ENCODE measurements at places on chromosomes 3 and 15.

DNA sequence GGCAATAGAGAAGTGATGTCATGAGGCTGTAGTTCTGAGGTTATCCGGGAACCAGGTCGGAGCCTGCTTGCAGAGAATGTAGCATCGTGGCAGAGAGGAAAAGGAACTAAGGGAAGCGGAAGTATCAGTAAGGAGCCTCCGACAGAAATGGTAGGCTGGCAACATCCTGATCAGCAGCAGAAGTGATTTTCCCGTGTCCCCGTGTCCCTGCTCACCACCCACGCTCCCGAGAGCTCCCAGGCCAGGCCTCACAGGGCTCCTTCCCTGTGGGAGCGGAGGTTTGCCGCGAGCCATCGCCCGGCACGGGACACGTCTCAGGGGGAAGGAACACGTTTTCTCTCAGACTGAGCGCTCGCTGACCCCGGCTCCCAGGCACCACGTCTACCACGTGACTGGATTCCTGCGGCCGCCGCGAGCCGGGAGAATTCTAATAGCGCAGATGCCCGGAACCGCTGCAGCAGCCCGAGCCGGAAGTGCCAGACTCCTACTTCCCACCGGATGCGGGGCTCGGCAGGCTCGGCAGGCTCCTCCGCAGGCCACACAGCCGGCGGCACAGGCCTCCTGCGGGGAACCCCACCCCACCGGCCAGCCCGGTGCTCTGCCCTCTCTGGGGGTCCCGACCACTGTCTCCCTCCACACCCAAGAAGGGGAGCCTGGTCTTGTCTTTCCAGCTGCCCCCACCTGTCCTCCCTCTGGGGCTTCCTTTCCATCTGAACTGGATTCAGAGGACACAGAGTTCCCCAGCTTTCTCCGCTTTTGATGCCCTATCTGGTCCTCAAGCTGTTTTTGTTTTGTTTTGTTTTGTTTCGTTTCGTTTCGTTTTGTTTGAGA, 99.3 kb downstream of the BDH1 start:
- DNase-seq = no peak

DNA sequence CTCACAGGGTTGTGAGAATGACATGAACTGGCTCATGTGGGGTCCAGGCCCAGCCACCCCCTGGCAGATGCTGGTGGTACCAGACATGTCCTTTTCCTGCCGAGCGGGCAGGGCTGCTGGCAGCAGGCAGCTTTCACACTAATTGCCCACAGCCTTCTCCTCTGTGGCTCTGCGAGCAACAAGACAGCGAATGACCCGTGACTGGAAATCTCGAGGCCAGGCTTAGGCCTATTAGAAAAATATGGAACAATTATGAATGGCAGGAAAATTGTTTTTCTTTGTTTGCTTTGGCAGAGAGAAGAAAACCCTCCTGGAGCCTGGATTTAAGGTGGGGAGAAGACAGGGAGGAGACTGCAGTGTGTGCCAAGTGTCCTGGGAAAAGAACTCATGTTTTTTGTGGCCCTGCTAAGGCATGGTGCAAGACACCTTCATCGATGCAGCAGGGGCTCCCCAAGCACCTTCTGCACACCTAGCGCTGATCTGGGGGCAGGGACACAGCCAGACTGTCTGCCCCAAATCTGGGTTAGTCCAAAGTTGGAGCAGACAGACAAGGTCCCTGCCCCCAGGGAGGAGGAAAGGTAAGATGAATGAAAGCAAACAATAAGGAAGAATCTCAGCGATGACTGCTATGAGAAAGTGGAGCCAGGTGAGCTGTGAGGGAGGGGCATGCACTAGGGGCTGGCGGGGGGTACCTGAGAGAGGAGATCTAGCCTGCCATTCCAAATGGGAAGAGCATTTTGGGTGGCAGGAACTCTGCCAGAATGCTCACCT, 193.8 kb upstream of the TLE3 start:
- DNase-seq = no peak

DNA sequence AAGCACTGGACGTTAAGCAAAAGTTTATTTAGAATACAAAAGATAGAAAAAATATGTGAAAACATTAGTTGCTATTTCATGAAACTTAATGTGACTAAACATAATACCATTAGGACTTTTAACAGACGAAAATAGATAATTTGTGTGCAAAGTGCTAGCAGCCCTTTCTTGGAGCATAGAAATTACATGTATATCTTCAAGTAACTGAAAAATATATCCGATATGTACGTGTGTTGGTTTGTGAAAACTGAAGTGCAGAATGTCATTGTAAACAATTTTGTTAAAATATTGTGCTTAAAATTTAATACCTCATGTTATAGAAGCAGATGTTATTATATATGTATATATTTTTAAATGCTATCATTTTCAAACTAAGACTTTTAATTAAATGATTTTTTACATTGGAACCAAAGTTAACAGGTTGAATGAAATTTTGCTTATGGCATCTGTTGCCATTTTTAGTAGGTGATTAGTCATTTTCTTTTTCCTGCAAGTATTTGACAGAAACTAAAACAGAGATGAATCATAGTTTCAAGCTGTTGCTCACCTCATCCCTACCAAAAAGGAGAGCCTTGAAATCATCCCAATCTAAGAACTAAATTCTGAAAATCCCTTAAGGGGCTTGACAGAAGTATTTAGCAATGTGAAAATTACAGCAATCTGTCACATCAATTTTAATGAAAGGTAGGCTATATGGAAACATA, 334.8 kb downstream of the NAALADL2 start:
- no peak for DNase-seq

DNA sequence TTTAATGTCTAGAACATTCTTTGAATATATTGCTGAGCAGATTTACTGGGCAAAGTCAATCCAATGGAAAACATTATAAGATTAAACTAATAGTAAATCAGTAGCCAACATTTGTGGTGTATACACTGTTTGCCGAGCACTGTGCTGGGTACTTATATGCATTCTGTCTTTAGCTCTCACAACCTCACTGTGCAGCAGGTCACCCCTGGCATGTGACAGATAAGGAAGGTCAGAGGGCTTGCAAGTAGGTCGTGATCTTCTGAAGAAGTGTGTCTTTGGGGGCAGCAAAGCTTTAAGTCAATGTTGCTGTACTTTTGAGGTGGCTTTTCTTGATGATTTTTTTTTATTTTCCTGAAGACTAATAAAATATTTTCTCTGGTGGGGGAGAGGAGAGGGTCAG, 62.2 kb downstream of the TCAIM start:
- DNase-seq = no peak

DNA sequence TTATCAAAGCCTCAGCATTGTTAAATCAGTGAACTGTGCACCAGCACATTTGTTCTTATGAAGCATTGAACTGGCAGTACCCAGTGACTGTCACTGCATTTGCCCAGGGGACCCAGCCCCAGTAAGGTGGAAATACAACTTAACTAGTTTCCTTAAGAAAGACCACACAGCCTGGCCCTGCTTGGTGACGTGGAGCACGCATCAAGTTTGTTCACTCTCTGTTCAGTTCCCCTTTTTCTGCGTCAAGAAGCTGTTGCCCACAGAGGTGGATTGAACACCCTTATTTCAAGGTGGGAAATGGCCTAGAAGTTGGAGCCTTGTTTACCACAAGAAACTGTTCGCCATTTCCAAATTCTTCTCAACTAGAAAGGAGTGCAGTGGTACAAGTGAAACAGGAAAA, 69.9 kb upstream of the AGBL1 start:
- no peak for DNase-seq

DNA sequence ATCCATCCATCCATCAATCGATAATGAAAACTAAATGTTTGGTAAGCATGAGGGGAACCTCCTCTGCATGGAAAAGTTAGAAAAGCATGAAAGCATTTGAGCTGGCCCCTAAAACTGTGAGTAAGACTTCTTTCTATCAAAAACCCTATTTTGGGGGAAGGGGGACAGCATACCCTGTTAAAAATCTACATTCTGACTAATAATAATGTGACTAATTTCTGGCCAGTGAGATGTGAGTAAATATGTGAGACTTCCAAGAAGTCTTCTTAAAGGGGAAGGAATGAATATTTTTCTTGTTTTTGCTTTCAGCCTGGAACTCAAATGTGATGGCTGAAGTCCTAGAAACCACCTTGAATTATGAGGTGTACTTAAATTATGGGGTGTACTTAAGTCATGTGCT, 54.9 kb downstream of the C3orf85 start:
- DNase-seq = no peak

GRCh38 chr3:31041161-31041978, 146.9 kb upstream of the GADL1 start:
- DNase-seq = no peak

DNA sequence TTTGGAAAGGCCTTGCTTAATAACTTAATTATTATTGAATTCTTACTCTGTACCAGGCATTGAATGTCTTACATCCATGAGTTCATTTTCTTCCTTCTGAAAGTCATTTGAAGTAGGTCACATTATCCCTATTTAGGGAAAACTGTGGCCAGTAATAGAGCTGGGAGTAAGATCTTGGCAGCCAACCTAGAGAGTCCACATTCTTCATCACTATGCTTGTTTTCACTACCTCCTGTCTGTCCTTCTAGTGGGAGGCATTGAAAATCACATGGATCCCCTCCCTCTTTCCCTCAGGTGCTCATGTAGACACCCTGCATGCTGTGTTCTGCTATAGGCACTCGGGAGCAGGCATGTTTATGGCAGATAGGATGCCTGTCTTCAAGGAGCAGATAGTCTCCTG, 154.9 kb downstream of the EBLN2 start:
- no peak for DNase-seq

DNA sequence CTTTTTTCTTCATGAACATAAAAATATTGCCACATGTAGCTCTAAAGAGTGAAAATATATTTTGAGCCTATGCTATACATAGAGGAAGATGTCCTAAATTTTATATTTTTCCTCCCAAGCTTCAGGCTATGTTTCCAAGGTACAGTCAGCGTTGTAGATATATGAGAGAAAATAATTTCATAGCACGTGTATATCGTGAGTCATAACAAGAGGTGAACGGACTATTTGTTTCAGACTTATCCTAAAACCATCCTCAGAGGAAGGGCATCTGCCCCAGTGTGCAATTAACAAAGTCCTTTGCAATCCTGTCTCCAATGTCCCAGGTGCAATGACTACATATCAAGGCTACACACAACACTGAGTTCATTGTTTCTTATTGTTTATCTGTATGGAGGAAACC, 177.3 kb upstream of the ARRDC4 start:
- no peak for DNase-seq

DNA sequence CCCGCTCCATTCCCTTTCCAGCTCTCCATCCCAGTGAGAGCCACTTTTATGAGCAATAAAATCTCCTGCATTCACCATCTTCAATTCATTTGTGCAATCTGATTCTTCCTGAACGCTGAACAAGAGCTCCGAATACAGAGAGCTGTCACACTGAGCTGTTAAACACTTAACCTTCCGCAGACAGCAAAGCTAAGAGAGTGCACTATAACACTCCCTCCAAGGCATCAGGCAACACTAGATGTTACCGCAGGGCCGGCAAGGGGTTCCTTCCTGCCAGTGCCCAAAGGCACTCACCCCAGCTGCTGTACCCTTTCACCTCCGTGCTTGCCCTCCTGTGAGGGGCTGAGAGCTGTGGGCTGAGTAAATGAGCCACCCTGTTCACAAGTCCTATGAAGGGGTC, 85.6 kb downstream of the BCHE start:
- DNase-seq = no peak

GRCh38 chr3:192365571-192365970, 361.8 kb downstream of the FGF12 start:
- no peak for DNase-seq

DNA sequence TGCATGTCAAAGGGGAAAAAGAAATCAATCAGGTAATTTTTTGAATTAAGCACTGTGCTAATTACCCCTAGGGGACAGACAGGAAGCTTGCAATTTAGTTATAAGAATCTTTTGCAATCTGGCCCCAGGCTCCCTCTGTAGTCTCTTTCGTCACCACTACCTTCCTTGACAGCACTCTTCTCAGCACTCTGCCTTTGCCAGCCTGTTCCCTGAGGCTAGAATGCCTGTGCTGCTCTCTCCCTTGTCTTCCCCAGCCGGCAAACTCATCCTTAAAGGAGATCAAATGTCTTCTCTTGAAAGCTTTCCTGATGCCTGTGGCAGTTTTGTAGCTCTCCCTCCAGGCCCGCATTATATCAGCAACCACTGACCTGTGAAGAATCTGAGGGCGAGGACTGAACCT, 32.4 kb upstream of the PRTG start:
- no peak for DNase-seq

- no peak for DNase-seq
Observed at GRCh38 chr3:42501681-42502428, 588 bp upstream of the VIPR1 start.

- no peak for DNase-seq
Observed at GRCh38 chr3:31533169-31534064, 692 bp downstream of the STT3B start.

DNA sequence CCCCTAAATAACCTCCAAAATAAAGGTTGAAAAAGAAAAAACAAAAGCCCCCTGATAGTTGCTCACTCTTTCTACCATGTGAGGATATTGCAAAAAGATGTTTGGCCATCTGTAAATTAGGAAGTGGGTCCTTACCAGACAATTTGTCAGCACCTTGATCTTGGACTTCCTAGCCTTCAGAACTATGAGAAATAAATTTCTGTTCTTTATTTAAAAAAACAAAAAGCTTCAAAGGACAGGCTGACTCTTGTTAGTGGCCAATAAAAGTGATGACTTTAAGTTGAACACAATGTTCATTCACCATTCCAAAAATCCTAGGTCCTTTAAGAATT, 103.5 kb downstream of the CBLB start:
- DNase-seq = no peak

- DNase-seq = no peak
Observed at GRCh38 chr15:35669432-35670045, 123.6 kb upstream of the DPH6 start.

- no peak for DNase-seq
Observed at GRCh38 chr3:62818347-62818746, 56.9 kb downstream of the CADPS start.

- no peak for DNase-seq
Observed at GRCh38 chr3:26960382-26960781, 337.8 kb downstream of the LRRC3B start.

- DNase-seq = no peak
Observed at GRCh38 chr15:78075490-78076230, 1.9 kb downstream of the TBC1D2B start.

GRCh38 chr15:75809986-75810750, 33.1 kb upstream of the UBE2Q2 start:
- DNase-seq = no peak

GRCh38 chr15:53312707-53313106, 446.8 kb downstream of the WDR72 start:
- DNase-seq = no peak

GRCh38 chr15:69305204-69305931, 6.7 kb downstream of the PAQR5 start:
- DNase-seq = no peak

DNA sequence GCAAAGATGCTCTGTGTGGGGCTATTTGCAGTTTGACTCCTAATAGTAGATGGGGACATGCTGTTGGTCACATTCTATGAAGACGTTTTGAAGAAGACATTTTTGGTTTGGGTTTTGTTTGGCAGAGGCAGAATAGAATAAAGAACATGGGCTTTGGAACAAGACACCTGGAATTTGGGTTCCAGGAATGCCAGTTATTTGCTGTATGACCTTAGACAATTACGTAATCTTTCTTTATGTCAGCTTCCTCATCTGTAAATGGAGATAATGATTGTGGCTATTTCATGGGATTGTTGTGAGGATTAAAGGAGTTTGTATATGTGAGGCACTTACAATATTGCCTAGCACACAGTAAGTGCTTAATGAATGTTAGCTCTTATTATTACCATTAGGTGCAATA, 91.6 kb downstream of the MESD start:
- DNase-seq = no peak

GRCh38 chr3:98553021-98553563, 21.3 kb downstream of the GPR15 start:
- DNase-seq = no peak
